KBM-7 (cell line): ENCODE measurements at places on chromosomes 3 and 15.

GRCh38 chr15:51274956-51275355 lies 63.4 kb downstream of the CYP19A1 start:
- no peak for DNase-seq

- no peak for DNase-seq
These were observed 199.5 kb downstream of the ERC2 start for GRCh38 chr3:56268616-56269383.

DNA sequence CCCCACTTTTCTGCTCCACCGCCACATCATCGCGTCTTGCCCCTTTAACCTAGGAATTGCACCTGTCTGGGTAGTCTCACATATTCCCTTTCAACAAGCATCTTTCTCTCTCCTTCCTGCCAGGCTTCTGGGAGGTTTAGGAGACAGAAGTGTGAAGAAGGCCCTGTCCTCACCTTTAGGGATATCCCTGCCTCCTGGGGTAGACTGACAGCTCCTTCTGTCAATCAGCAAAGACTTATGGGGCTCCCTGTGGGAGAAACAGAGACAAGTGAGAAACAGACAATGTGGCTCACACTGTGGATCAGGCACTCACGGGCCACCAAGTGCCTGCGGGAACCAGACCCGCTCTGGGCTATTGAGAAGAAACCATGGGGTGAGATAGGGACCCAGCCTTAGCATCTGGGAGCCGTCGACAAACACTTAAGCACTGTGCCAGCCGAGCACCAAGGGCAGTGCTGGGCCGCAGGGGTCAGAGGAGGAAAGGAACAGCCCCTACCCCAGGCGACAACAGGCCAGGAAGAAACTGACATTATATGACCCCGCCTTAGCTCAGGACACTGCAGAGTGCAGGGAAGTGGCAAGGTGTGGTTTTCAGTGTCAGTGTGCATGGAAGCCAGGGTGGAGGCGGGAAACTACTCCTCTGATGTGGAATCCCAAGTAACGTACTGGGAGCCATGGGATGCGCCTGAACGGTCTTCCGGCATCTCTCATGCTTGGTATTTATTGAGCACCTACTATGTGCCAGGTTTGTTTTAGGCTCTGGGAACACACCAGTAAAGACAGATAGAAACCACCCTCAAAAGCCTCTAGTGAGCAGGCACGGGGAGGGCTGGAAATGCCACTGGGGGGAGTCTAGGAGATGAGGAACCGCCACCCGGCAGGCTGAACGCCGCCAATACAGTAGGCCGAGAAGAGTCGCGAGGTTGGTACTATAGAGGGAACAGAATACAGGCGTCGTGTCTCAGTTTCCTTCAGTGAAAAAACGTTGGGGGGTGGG lies 1.8 kb downstream of the EFCC1 start:
- no peak for DNase-seq

DNA sequence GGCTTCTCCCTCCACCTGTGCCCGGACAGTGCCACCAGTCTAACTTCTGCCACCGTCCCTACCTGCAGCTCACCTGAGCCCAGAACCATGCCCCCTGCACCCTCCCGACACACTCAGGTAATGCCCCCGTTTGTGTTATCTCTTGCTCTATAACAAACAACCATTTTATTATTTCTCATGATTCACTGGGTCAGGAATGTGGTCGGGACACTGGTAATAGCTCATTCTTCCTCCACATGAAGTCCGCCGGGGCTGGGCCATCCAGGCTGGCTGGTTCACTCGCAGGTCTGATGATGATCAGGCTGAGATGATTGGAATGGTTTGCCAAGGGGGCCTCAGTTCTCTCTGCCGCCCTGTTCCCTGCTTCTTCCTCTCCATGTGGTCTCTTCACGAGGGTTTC lies 20.3 kb upstream of the NR2E3 start:
- no peak for DNase-seq

DNA sequence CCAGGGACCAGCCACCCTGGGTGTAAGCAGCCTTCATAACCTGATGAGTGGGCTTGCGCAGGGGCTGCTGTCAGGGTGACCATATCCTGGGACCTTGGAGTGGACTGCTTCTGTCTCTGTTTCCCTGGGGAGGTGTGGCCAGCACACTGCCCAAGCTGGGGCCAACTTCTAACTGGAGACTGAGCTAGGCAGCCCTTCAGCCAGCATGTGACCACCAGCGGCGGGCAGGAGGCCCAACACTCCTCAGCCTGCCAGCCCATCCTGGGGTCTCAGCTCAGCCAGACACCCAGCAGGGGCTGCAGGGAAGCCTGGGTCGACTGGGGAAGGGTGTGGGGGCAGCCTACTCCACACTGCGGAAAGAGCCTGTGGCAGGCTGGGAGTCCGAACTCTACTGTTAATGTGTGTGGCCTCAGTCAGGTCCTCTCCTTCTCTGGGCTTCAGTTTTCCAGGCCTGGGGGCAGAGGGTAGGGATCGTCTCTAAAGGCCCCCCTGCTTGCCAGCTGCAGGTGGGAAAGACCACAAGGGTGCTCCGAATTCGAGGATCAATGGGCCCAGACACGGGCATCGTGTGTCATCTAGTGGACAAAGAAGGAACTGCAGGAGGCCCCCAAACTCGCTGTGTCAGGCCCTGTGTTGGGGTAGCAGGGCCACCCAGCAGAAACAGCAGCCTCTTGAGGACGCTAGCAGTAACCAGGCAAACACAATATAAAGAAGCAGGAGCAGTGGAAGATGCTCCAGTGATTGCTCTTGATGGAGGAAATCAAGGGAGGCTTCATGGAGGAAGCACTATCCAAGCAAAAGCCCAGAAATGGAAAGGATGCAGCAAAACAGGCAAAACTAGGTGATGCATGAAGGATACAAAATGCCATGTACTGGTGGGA lies 2.0 kb upstream of the SEMA3G start:
- DNase-seq, result peak; percentile 82

DNA sequence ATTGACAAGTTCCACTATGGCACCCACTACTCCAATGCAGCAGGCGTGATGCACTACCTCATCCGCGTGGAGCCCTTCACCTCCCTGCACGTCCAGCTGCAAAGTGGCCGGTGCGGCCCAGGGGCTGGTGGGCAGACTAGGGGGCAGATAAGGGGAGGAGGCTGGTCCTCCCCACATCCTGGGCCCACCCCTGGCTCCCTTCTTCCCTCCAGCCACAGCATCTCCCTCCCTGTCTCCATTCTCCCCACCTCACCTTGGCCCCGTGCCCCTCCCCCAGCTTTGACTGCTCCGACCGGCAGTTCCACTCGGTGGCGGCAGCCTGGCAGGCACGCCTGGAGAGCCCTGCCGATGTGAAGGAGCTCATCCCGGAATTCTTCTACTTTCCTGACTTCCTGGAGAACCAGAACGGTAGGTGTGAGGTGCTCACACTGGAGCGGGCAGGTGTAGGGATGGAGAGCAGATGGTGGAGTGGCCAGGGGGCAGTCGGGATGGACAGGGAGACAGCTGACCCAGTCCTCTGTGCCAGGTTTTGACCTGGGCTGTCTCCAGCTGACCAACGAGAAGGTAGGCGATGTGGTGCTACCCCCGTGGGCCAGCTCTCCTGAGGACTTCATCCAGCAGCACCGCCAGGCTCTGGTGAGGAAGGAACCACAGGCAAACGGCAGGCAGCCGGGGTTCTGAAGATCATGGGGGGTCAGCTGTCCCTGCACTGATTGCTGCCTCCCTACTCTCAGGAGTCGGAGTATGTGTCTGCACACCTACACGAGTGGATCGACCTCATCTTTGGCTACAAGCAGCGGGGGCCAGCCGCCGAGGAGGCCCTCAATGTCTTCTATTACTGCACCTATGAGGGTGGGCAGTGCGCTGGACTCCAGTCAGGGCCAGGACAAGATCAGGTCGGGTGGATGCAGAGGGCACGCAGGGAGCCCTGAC lies 26.0 kb downstream of the NBEAL2 start:
- no peak for DNase-seq
